ENCODE measurements at places on chromosomes 6 and 20.

DNA sequence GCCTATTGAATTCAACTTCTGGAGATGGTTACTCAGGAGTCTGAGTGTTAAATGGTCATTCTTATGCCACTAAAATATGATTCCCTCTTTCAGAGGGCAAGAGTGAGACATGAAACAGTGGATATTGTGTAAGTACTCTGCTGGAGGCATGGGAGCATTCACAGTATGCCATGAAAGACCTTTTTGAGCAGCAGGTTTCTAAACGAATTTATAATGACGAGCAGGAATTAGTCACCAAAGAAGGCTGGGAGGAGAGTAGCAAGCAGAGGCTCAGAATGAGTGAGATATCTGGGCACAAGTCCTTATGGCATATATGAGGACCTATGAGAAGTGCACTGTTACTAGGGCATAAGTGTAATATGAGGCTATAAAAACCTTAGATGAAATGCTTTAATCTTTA, 10.9 kb upstream of the MYB start:
- no peak for DNase-seq

- peak; percentile 94 for DNase-seq
These were observed 7.5 kb downstream of the LAMA5 start for GRCh38 chr20:62359491-62360121.

GRCh38 chr6:23111984-23112383, 542.6 kb downstream of the HDGFL1 start:
- no peak for DNase-seq

GRCh38 chr6:169070506-169071176, 183.0 kb downstream of the THBS2 start:
- DNase-seq = peak; percentile 68

DNA sequence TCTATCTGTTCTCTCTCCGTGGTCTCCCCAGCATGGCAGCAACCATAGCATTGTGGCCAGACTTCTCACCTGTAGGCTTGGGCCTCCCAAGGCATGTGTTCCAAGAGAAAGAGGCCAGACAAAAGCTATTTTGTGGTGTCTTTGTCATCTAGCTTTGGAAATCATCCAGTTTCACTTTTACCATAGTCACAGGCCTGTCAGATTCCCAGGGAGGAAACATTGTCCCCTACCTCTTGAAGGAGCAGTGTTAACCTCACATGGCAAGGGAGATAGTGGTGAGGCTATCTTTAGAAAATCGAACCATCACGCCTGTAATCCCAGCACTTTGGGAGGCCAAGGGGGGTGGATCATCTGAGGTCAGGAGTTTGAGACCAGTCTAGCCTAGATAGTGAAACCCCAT, 42.3 kb upstream of the RALGAPA2 start:
- DNase-seq = no peak

GRCh38 chr6:121426686-121427085, 8.8 kb upstream of the GJA1 start:
- no peak for DNase-seq

GRCh38 chr6:127247114-127248096, 19.3 kb upstream of the RNF146 start:
- peak; percentile 13 for DNase-seq

- DNase-seq = no peak
These were observed 12.8 kb downstream of the SNX3 start for GRCh38 chr6:108247965-108248536.

- DNase-seq = no peak
These were observed 58.6 kb downstream of the PHACTR3 start for GRCh38 chr20:59662856-59663512.

- peak; percentile 21 for DNase-seq
These were observed 156.3 kb downstream of the FOXA2 start for GRCh38 chr20:22428051-22428450.
